ENCODE measurements at places on chromosomes 12 and 14.

DNA sequence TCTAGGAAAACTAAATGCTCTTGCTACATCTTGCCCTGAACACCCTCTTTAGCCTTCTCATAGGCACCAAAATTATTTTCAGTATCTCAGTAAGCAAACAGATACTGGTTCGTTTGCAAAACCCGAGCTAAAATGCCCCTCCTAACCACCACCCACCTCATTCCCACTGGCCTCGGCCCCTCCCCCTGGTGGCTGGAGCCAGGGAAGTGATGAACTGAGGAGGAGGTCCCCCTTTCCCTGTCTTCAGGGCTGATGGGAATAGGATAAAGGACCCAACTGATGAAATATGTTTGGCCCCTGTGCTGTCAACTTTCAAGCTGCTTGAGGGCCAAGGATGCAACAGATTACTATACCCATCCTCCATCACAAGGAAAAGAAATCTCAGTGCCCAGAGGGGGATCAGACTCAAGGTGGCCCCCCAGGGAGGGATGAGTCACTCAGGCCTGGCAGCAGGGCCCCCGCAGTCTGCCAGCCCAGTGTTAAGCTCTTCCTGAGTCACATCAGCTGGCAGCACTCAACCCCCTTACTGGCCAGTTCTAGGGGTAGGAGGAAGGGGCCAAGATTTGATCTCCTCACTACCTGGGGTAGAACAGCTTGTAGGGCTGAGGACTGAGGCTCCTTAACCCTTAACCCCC is 1.7 kb downstream of the ANKRD52 start:
- no peak for DNase-seq

DNA sequence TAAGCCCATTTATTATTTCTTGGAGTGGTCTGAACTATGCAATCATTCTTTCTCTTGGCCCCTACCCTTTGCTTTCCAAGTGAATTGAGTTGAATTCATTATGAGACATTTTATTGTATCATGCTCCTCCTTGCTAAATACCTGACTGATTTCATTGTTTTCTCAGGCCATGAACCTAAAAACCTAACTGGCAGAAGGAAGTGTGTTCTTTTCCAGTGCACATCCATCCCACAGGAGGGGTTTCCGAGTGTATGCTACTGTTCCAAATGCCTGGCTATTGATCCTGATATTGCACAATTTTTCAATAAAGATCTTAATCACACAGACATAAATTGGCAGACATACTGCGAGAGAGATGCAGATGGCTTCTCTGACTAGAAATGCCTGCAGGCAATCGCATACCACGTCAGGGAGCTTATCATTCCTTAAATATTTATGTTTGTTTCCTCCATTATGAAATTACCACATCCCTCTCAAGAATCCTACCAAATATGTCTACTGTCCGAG is 162.2 kb upstream of the EGLN3 start:
- DNase-seq = no peak

DNA sequence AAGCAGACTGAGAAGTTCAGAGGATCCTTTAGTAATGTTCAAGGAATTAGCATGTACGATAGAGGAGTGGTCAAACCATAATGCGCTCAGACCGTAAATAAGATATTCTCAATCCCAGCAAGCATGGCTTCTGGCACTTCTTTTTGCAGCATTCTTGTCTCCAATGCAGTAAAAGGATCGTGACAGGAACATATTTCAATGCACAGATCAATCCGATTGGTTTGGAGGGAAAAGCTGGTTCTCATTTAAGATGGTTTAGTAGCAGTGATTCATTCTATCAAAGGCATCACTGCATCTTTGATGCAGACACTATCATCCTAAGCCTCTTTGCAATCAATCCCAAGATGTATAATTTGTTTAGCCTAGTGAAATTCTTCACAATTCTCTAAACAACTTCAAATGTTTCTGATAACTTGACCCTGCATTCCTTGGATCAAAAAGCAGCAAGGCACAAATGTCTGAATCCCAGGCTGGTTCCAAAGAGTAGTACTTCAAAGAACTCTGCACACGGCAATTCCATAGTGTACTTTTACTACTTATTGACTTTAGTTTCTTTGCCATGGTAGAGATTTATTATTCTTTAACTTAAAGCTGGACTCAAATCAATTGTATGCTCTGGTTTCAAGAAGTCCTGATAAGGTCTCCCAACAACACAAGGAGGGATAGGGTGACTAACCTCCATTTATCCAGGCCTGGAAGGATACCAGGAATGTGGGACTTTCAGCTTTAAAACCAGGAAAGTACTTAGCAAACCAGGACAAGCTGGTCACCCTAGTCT is 96.8 kb upstream of the MDM1 start:
- no peak for DNase-seq

- no peak for DNase-seq
These were observed 23.6 kb downstream of the TMEM30B start for GRCh38 chr14:61257469-61258057.

DNA sequence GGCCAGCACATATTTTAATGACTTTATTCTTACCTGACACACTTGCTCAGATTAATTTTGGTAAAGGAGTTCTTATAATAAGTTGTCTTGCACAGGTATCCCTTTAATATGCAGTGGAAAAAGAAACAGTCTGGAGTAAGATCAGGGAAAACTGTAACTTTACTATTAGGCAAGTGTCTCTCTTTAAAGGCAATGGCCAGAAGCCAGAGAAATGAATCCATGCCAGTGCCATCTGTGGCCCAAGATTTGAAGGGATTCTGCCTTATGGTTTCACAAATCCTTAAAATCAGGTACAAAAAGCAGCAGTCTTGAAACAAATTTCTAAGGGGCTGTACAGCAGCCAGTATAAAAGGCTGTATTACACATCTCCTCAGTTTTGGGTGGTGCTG is 22.4 kb downstream of the NFYB start:
- DNase-seq = no peak

- no peak for DNase-seq
These were observed 5.5 kb downstream of the HOXC10 start for GRCh38 chr12:53990311-53991076.

DNA sequence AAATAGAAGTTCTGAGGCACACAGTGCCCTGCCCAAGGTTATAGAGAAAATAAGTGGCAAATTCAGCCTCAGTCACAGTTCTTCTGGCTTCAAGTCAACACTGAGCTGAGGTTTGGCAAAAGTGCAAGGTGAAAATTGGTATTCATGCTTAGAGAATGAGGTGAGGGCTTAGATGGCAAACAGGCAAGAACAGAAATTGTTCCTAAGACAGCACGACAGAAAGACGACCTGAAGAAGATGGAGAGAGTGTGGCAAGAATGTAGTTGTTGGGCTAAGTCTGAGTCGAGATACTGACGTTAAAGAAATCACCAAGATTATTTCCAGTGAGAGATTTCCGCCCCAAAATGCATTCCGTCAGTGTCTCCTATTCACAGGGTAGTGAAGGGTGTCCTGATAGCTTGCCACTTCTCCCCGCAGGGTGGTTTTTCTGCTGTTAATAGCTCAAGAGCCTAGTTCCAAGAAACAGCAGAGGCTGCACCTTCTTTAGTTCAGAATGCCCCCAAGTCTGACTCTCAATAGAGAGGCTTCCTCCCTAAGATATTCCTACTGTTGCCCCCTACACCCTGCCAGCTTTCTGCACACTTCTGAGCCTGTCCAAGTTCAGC is 260.8 kb upstream of the AMIGO2 start:
- DNase-seq = no peak

- no peak for DNase-seq
These were observed 142.0 kb downstream of the SCARB1 start for GRCh38 chr12:124721501-124722162.

GRCh38 chr14:59199205-59199604 is 10.7 kb downstream of the DAAM1 start:
- no peak for DNase-seq

- no peak for DNase-seq
These were observed 141.4 kb upstream of the TMPO start for GRCh38 chr12:98374007-98374406.

GRCh38 chr14:68788996-68789820 is 3.7 kb downstream of the ZFP36L1 start:
- peak; percentile 87 for DNase-seq

- no peak for DNase-seq
These were observed 1200.2 kb downstream of the LRFN5 start for GRCh38 chr14:42806909-42807315.

DNA sequence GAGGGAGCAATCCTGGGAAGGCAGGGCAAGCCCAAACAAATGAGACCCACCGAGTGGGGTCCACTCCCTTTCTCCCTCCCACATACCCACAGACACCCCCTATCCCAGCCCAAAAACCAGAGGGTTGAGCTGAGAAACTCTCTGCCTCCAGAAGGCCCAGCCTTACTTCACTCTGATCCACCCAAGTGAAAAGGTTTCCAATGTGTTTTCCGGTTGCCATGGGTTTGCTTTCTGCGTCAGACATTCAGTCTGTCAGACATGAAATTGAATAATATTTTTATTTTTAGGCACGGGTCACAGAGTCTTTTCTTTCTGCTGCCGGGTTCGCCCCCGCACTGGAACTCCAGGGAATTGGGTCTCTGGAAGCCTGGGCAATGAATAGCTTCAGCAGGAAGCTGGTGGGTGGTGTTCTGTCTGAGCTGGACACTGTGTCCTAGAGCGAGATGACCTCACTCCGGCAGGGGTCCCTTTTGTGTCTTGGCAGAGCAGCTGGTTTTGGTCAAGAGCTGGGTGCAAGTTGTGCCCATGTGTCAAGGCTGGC is 69.8 kb upstream of the CLMN start:
- DNase-seq = no peak

GRCh38 chr12:96044017-96044942 is 8.9 kb upstream of the LTA4H start:
- DNase-seq = no peak

- peak; percentile 75 for DNase-seq
These were observed at the start of gene PLEKHH1 for GRCh38 chr14:67532998-67533753. Gene PLEKHH1 (plus strand): TSS chr14:67533290. CDS start chr14:67541868, 8,578 bp downstream.

GRCh38 chr12:114404083-114404925 is 1.6 kb downstream of the TBX5 start:
- DNase-seq = no peak

DNA sequence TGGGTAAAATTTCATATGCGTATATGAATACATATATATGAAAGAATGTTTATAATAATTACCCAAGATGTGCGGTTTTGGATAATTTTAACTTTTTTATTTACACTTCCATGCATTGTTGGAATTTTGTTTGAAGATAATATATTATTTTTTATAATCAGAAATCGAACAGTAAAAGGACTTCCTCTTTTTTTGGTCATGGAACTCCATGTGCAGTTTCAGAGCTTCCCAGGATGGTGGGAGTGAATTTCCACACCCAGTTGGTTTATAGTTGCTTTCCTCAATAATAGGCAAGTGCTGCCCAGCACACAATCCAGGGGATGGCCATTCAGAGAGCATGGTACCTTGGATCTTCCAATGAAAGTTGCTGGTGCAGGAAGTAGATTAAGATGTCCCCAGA is 6.3 kb upstream of the EMP1 start:
- no peak for DNase-seq

- no peak for DNase-seq
These were observed 6.7 kb upstream of the MLEC start for GRCh38 chr12:120680165-120680738.

DNA sequence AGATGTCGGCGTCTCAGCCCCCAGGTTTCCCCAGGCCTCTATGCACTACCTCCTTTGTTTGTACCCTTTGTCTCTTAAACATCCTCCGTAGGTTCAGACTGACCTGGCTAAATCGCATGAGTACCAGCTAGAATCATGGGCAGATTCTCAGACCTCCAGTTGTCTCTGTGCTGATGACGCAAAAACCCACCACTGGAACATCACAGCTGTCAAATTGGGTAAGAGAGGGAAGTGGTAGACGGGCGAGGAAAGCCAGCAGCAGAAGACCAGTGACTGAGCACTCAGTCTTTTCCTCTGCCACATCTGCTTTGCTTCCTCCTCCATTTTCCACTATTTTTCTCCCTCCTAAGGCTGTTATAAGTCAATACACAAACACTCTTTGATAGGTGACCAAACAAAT is 29.7 kb downstream of the A2ML1 start:
- no peak for DNase-seq

DNA sequence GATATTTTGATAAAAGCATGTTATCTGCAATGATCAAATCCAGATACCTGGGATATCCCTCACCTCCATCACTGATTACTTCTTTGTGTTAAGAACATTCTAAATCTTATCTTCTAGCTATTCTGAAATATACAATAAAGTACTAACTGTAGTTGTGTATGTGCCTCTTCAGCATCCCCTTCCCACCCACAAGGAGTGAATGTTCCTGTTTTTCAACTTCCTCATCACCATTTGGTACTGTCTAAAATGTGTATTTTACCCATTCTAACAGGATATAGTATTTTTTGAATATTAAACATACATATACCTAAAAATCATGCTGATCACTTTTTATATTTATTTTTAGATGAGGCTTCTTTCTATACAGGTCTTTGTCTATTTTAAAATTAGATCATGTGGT is 1252.6 kb downstream of the TMEM121 start:
- no peak for DNase-seq

DNA sequence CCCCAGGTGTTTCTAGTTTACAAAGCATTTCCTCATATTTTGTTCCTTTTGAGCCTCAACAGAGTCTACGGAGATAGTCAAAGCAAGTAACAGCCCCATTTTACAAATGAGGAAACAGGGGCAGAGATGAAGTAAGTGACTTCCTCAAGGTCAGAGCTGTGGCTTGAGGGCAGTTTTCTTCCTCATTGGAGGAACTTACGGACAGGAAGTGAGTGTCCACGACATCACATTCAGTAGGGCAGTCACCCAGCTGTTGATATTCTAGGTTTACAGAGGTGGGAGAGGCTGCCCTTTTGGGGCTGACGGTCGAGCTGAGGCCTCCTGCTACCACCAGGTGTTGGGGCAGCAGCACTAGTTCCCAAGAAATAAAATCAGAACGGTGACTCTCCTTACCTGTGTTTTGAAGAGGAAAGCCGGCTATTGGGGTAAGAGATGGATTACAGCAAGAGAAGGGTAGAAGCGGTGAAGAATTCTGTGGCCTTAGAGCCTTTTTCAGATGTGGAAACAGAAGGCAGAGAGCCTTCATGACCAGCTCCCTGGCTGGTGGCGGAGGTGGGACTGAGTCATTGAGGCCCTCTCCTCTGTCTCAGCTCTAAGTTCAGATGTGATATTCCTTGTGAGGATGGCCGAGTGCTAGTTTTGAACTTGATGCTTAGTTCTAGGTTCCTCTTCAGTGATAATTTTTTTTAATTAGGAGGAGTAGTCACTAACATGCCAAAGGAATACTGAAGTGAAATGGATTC is 41.7 kb downstream of the SUSD6 start:
- DNase-seq = peak; percentile 54

- DNase-seq = peak; percentile 40
These were observed 1.9 kb downstream of the BMP4 start for GRCh38 chr14:53954551-53955228.

DNA sequence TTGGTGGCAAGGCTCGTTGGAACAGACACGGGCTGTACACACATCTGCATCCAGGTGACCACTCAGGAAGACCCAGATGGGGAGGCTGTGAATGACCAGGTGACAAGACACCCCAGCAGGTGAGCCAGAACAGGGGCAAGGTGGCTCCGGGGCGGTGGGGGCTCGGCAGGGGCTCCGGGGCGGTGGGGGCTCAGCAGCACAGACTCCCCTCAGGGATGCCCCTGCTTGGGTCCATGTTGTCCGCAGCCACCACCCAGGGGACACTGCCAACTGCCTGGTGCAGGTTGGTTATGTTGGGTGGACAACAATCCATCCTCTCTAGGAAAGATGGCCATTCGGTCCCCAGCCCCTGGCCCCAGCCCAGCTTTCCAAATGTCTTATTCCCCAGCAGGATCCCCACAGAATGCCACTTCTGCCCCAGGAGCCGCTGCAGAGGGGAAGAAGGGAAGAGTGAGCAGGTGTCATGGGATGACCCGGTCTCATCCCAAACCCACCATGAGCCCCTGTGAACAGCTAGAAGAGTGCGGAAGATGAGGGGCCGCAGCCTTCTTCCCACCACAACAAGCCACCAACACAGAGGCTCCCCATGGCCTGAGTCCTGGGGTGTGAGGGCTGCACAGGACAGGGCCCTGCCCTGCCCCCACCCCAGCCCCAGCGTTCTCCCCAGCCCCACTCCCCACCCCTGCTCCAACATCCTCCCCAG is 31.4 kb upstream of the C14orf180 start:
- DNase-seq = no peak

All from stimulated activated CD8-positive, alpha-beta memory T cell treated with anti-CD3 and anti-CD28 coated beads, Interleukin-4, amount 100 ng/mL, for 48 hours (primary cell).